ENCODE measurements at places on chromosomes 16 and 17. TPM values are rescaled to one million over a fixed set of nuclear protein-coding genes. Genes with fewer than 3 reads are reported as not detected.

GRCh38 chr16:67807148-67807682 lies 526 bp downstream of the TSNAXIP1 start:
- H3K4me1 ChIP-seq = peaks cover 5% of the 10 kb centered on the region
- peaks cover 2% of the 10 kb centered on the region for H3K36me3 ChIP-seq
- H3K27me3 ChIP-seq = no peaks in the 10 kb centered on the region
- peak overlapping the region; percentile 92 for H3K4me3 ChIP-seq

- no peaks in the 10 kb centered on the region for H3K27me3 ChIP-seq
- DNase-seq = no peak
- peaks cover 45% of the 10 kb centered on the region for H3K4me1 ChIP-seq
- H3K4me3 ChIP-seq = no peak overlapping the region
Measured at GRCh38 chr17:55456307-55457240, 34.9 kb upstream of the MMD start.

GRCh38 chr16:8916541-8917225 lies 34.5 kb downstream of the LITAFD start:
- peaks cover 10% of the 10 kb centered on the region for H3K4me1 ChIP-seq
- 0 out of 2 replicates have a peak overlapping the region, but pooled peaks have one; percentile 33 for H3K27ac ChIP-seq
- no peak overlapping the region for H3K4me3 ChIP-seq

- H3K27ac ChIP-seq = no peak within 1 kb of the TSS
- no peaks in the 10 kb centered on the region for H3K27me3 ChIP-seq
- H3K4me3 ChIP-seq = no peak within 1 kb of the TSS
- no peak for DNase-seq
- H3K4me1 ChIP-seq = peaks cover 3% of the 10 kb centered on the region
Measured at GRCh38 chr16:30113031-30113710, at the start of gene GDPD3. Gene GDPD3 (minus strand): TSS chr16:30113537. CDS start chr16:30113478, 59 bp downstream.

LGALS9B gene
- total RNA-seq = not detected

PIRT gene
- total RNA-seq = not detected

Measured in WTC11 (cell line).